ENCODE measurements at places on chromosomes 11 and 22.

DNA sequence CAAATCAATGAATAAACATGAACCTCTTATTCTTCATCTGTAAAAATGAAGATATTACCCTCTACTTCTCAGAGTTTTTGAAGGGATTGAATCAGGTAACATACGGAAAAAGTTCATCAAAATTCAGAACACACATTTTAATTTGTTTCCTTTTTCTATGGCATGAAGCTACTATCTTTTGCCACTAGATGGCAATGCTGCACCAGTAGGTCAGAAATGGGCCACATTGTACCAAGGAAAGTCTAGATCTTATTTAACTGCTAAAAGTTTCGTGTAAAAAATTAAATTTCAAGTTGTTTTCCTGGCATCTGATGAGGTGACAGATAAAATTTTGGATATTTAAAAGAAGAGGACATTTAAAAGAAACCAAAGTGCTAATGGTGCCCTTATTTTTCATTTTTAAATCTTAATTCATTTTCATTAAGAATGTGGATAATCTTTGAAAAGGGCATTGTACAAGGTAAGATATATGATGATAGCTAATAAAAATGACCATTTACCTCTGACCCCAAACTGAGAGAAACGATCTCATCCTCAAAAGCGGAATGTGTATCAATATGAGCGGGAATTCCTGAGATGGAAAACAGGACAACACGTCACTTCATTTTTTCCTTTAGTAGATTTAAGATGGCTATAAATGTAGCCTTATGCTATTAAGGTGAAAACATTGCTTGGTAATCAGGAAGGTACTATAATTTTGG, 16.1 kb downstream of the ALKBH8 start:
- DNase-seq: no peak

- DNase-seq: no peak
Measured at GRCh38 chr11:30333405-30333804, 10.5 kb downstream of the ARL14EP start.

- no peak for DNase-seq
Measured at GRCh38 chr11:88213406-88213805, 38.2 kb upstream of the RAB38 start.

DNA sequence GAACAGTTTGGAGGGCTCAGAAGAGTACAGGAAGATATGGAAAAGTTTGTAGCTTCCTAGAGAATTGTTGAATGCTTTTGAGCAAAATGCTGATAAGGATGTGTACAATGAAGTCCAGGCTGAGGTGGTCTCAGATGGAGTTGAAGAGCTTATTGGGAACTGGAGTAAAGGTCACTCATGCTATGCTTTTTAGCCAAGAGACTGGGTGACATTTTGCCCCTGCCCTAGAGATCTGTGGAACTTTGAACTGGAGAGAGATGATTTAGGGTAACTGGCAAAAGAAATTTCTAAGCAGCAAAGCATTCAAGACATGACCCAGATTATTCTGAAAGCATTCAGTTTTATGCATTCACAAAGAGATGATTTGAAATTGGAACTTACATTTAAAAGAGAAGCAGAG, 27.9 kb upstream of the CABP2 start:
- no peak for DNase-seq

- no peak for DNase-seq
Measured at GRCh38 chr11:64999478-64999877, 2.7 kb upstream of the BATF2 start.

- DNase-seq: no peak
Measured at GRCh38 chr22:45425531-45426265, 12.2 kb downstream of the RIBC2 start.

DNA sequence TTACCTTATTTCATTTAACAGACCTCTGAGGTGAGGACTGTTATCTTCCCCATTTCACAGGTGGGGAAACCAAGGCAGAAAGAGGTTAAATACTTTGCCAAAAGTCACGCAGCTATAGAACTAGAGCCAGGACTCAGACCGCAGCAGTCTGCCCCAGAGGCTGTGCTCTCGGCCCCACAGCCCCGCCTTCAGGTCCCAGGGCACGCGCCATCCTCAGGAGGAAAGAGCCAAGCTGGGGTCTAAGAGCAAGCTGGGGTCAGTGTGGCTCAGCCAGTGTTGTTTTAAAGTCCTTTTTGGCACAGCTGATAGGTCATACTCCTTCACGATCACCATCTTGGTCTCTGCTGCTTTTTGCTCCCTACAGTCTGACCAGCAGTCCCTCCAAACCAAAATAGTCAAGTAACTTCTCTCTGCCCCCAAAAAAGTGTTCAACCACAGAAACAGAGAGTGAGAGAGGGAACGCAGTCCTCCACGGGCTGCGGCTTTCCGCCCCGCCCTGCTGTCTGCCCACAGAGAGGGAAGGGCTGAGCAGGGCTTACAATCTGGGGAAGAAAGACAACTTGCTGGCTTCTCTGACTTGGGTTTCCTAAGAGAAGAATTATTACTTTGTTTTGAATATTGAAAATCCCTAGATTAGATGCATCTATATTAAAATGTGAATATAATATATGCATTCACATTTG, 137.2 kb upstream of the OPCML start:
- no peak for DNase-seq

GRCh38 chr22:25027043-25027906, 74.8 kb downstream of the KIAA1671 start:
- DNase-seq: no peak

- no peak for DNase-seq
Measured at GRCh38 chr11:117589063-117589462, 208.0 kb downstream of the DSCAML1 start.

DNA sequence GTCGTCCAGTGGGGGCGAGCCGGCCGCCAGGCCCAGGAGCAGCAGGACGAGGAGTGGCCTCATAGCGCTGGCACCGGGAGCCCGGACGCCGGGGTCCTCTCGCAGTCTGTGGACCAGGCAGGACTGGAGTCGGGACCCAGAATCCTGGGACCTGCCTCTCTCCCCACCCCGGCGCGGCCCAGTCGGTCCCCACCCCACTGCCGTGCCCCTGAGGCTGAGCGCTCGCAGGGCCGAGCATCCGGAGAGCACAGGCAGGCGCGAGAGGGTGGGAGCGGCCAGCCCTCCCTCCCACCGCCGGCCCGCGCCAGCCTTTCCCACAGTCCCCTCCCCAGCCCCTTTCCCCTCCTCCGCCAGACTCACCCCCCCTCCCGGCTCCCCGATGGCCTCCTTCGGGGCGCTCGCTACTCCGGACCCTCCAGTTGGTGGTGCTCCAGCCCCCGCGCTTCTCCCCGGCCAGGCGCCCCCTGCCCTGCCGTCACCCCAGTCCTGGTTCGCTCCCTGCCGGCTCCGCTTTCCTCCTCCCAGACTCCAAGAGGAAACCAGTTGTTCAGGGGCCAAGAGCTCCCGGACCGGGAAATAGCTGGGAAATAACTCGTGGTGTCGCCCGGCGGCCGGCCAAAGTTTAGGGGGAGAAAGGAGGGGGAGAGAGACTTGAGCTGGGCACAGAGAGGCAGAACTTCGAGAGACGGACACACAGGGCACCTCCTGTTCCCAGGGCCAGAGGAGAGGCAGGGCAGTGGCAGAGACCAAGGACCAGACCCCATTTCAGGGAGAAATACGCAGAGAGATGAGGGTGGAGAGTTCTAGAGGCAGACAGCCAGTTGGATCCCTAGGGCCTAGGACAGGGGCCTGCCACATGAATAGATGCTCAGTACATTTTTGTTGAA, at the start of gene C1QTNF5:
Gene C1QTNF5 (minus strand): TSS at position 549 of the 887 bp plus-strand sequence. CDS start 486 bp downstream, at position 63.
- no peak for DNase-seq

DNA sequence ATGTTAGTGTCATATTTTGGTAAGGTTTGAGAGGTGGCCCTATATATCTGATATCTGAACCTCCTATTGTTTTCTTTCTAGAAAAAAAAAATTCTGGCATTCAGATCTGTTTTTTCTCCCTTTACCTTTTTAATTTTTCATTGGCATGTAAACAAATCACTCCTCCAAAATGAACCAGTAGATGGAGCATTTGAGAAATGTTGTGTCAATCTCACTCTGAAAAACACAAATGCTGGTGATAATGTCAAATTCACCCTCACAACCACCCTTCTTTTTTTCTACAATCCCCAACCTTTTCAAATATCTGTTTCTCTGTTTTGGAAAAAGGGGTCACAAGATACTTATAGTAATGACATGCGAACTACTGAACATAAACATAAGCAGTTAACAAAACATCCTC, 9.1 kb downstream of the GUCY1A2 start:
- DNase-seq: no peak

GRCh38 chr11:115873813-115874212, 369.6 kb upstream of the CADM1 start:
- DNase-seq: no peak

DNA sequence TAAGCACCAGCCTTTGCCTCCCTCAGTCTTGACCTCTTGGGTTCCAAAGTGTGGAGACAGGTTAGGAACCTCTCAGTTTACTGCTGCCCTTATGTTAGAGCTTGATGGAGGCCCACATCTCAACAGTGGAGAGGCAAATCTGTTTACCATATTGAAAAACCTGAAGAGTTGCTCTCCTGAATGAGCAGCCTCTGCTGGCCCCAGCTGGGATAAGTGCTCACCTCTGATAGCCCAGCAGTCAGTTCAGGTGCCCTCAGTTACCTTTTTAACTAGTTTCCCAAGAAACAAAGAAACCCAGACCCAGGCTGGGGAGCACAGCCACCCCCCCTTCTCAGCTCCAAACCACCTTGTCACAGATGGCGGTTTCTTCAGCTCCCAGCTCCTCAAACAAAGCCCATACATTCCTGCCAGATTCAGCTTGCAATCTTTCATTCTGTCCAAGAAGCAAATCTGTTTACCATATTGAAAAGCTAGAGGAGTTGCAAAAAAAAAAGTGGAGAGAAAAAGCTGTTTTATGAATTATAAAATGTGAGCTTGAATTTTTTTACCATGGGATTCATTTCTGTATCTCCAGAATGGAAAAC, 57.2 kb downstream of the PPFIBP2 start:
- no peak for DNase-seq

GRCh38 chr11:65184146-65184545, 2.4 kb downstream of the CAPN1 start:
- DNase-seq: no peak

GRCh38 chr22:30866216-30866615, 102.4 kb downstream of the MORC2 start:
- DNase-seq: no peak

GRCh38 chr11:67279589-67280340, 9.3 kb upstream of the ANKRD13D start:
- DNase-seq: no peak

GRCh38 chr11:29962243-29962642, 54.6 kb downstream of the KCNA4 start:
- DNase-seq: peak; percentile 1

DNA sequence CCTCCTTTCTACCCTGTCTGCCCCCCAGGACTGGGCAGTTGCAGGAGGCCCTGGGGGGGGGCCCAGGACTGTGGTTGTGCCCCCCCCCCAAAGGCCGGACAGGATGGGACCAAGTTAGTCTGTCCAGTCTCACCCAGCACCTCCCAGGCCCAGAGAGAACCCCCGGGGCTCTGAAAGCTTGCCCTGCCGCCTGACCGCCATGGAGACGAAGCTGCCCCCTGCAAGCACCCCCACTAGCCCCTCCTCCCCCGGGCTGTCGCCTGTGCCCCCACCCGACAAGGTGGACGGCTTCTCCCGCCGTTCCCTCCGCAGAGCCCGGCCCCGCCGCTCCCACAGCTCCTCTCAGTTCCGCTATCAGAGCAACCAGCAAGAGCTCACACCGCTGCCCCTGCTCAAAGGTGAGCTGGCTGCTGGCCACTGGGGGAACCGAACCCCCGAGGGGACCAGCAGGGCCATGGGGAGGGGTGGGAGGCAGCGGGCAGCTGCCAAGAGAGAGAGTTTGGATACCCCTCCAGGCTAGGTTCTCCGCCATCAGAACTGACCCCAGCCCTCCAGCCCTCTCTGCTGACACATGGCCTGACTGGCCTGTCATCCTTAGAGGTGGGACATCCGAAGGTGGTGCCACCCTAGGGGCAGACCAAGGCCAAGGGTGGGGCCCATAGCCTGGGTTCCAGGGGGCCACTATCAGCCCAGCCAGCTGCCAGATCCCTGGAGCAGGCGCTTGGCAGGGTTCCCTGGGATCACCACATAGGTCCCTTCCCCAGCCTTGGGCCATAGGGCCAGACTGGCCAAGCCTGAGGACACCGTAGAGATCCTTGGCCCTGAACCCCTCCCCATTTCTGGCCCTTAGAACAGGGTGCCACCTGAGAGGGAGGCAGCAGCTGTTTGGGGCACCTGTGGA, 1.3 kb downstream of the PPP2R5B start:
- DNase-seq: no peak

- DNase-seq: no peak
Measured at GRCh38 chr11:15590132-15590531, 475.4 kb downstream of the INSC start.

GRCh38 chr22:38012604-38013072, 28.3 kb upstream of the SOX10 start:
- DNase-seq: no peak

DNA sequence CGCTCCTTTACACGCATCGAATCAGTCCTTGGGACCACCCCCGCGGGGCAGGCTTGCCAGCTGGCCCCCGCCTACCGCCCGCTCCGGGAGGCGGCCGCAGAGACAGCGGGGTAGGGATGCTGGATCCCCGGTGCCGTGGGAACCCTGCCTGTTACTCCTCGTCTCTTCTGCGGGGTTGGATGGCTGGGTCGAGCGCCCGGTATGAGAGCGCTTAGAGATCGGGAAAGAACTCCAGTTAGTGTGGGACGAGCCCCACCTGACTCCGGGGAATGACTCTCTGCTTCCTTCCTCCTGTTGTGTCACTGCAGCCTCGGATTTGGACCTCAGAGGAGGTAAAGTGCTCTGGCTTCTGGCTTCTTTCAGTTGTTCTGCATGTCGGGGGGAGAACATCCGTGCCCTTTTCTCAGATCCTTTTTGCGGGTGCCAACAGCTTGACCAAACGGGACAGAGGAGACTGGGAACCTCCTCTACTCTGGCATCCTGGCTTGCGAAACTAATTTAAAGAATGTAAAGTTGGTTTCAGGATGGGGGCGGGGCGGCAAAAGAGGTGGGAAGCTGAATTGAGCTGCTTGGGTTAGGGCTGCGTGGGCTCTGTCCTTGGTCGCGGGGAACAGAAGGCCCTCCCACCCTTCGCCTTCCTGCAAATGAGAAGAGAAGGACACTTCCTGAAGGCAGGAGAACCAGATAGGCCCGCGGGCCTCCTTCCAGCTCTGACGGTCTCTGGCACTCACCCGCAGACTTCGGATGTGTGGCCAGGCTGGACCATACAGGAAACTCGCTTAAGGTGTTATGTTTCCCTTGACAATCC, 938 bp downstream of the LAYN start:
- no peak for DNase-seq

DNA sequence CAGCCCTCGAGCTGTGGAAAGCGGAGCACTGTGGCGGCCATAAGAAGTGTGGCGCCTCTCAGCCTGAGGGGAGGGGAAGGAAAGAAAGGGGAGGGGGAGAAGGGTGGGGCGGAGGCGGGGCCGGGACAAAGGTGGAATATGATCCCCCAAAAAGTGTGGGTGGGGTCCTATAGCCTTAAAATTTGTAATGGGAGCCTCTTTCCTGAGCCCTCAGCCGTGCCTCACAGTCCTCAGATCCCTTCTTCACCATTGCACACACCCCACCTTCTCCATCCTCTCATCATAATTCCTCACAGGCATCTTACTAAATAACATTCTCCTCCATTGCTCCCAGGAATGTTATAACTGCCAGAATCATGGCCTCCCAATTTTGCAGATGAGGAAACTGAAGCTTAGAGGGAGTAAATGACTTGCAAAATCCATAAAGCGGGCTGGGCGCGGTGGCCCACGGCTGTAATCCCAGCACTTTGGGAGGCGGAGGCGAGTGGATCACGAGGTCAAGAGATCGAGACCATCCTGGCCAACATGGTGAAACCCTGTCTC, 600 bp upstream of the RAB6A start:
- no peak for DNase-seq

GRCh38 chr11:1150116-1150515, 7.6 kb upstream of the MUC5AC start:
- no peak for DNase-seq

GRCh38 chr22:39270280-39270679, 25.5 kb upstream of the PDGFB start:
- DNase-seq: no peak

All from HCT116 (cell line).